ENCODE measurements at places on chromosomes 6 and 20. TPM values are rescaled to one million over a fixed set of nuclear protein-coding genes. Genes with fewer than 3 reads are reported as not detected.

DNA sequence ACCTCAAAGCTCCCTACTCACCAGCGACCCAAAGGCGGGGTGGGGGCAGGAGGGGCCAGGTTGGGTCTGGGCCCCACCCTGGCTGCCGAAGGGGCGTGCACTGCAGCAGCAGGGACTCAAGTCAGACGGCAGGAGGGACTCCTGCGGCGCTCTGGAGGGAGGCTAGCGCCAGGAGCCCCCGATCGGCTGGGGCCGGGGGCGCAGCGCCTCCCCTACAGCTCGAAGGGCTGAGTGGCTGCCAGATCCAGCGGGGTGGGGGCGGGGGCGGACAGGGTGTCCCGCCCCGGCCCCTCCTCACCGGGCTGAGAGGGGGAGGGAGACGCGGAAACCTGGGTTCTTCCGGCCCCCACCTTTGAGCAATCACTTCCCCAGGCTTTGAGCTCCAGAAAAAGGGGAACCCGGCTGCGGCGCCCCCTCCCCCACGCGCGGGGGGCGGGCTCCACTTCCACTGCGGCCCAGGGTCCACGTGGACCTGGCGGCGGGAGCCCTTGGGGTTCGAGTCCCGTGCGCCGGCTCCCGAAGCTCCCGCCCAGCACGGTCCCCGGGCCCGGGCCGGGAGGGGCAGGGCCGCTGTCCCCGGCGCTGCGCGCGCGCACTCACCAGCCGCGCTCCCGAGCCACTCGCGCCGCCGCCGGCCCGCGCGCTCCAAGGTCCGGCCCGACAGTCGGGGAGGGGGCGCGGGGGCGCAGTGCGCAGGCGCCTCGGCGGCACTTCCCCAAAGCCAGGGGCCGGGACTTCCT is at the start of gene RGS19:
Gene RGS19 (minus strand): TSS at position 246 of the 740 bp plus-strand sequence. CDS start 2,632 bp downstream, outside the sequence.
- DNase-seq, result peak; percentile 89

DNA sequence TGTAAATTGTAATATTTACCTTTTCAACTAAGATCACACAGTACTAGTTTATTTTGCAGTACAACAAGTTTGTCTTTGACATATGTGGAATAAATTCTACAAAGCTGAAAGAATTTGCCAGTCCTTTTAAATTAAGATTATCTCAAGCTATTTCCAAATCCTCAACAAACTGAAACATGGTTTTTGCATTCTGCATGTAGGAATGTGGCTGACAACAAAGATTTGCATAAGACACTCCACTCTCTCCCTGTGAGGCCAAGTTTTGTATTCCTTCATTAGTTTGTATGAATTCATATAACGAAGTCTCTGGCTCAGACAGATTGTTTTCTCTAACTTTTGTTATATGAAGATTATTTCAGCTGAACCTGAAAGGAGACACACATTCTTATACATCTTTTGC is 124.1 kb upstream of the THEMIS start:
- no peak for DNase-seq

The MDFI gene
- polyA plus RNA-seq, result 40.2 TPM

The MLIP gene
- polyA plus RNA-seq, result 58.1 TPM

The GTSF1L gene
- polyA plus RNA-seq, result not detected

DNA sequence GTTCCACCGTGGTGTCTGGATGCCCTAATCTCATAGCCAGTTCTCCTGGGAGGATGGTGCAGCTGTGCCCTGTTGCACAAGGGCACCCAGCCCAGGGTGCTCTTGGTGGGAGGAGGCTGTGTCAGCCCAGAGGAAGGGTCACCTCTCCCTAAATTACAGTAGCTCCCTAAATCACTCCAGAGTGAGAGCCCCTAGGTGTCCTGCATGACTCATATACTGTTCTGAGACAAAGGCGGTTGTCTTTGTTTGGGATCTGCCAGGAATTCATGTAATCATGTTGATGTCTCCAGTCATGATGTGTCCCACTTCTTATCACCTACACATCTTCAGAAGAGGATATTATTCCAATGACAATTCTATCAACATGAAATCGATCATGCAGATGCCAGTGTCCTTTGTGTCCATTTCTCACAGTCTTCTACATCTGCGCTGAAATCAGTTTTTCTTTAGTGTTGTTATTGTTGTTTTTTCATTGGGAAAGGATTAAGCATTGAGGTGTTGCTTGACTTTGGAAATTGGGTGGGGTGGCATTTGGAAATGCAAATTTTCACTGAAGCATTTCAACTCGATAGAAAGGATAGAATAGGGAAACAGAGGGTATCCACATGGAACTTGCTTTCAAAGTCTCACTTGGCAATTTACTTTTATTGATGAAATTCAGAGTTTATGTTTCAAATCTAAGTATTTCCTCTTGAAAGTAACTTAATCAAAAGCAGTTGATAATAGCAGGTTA is 19.5 kb downstream of the PERP start:
- no peak for DNase-seq

The CLPSL1 gene
- not detected for polyA plus RNA-seq

DNA sequence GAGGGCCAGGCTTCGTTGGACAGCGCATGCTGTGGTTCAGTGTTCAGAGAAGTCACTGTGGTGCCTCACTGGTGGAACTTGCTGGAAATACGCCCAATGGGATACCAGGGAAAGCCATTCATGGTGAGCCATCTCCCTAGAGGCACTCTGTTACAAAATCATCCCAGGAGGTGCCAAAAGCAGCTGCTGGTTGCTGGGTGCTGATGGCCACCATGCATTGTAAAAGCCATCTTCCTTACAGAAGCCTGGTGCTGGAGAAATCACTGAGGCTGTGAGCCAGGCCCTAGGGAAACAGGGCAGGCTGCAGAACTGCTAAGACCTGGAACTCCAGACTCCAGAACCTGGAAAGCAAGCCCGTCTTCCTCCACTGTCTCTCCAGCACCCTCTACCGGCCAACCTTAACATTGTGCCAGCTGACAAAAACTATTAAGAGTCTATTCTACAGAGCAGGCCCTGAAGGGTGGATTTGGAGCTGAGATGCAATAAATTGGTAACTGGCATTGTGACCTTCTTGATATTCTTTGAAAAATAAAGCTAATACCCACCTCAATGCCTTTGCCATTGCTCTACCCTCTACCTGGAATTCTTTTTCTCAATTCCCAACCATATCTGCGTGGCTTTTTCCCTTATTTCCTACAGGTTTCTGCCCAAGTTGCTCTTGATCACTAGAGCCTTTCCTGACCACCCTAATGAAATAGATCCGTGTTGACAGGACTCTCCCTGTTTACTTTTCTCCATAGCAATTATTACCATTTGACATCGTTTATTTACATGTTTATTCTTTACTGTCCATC is 18.5 kb downstream of the SNRPB start:
- DNase-seq, result peak; percentile 63

- no peak for DNase-seq
Observed at GRCh38 chr6:13874191-13874549, 50.6 kb upstream of the RNF182 start.

- DNase-seq, result no peak
Observed at GRCh38 chr6:112086744-112087135, 542 bp downstream of the TUBE1 start.

GRCh38 chr6:20317430-20317829 is 84.2 kb upstream of the E2F3 start:
- DNase-seq, result no peak

DNA sequence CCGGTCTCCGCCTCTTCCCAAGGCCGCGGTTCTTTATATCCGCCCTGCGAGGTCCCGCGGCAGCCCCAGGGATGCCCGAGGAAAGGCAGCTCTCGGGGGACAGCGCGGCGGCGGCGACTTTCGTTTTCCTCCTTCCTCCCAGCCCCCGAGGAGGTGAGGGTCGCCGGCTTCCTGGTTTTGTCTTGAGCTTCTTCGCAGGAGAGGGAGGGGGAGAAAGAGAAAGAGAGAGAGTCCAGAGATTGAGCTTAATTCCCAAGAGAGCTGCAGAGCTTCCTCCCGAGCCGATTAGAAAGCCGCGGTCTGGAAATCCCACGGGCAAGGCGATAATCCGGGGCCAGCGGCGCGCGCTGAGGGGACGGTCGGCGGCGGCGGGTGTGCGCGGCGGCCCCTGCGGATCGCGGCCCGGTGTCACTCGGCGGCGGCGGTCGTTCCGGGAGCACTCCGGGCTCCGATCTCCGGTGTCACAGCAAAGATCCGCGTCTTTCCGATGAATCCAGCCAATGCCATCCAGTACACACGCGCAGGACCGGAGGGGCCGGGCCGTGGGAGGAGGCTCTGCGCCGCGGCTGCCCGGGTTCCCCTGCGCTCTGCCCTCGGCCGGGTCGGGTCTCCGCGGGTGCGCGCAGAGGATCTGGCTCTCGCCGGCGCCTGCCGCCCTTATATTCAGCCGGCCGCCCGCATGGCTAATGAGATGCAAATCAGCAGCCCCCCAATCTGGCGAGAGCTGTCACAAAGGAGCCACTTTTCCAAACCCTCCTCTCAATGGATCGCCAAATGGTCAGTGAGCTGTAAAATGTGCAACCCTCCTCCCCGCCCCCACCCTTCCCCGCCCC is at the start of gene DLL1:
Gene DLL1 (minus strand): TSS at position 783 of the 833 bp plus-strand sequence. CDS start 939 bp downstream, outside the sequence.
- peak; percentile 55 for DNase-seq

- DNase-seq, result no peak
Observed at GRCh38 chr20:23646106-23646873, 8.5 kb upstream of the CST3 start.

The UNC93A gene
- not detected for polyA plus RNA-seq

GRCh38 chr20:13930281-13930680 is 60.1 kb downstream of the SEL1L2 start:
- DNase-seq, result no peak

- peak; percentile 10 for DNase-seq
Observed at GRCh38 chr6:46130666-46131065, 877 bp downstream of the ENPP4 start.

DNA sequence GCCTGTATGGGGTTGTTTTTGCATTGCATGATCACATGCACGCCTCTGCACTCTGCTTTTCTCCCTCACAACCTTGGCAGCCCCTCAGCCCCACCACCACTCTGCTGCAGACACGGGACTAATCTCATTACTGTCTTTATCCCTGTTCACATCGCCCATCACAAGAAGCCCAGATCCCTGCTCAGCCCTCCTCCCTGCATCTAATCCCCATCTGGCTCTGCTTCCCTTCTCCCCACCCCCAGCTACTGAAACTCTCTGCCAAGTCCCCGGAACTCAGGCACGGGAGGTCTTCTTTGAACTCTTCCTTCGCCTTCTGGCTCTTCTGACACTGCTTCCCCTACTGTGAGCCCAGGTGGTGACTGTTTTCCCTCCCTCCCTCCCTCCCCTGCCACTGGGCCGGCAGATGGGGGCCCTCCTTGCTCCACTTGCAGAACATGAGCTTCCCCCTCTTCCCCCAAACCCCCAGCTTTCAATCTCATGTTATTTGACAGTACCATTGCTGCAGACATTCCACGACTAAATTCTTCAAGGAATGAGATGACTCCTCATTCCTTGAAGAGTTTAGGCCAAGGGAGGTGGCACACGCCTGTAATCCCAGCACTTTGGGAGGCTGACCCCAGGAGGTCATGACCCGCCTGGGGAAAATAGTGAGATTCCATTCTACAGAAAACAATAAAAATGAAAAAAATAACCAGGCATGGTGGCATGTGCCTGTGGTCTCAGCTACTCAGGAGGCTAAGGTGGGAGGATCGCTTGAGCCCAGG is 21.9 kb upstream of the TULP1 start:
- DNase-seq, result peak; percentile 52

- no peak for DNase-seq
Observed at GRCh38 chr6:157999168-158000051, 17.7 kb downstream of the SYNJ2 start.

- DNase-seq, result no peak
Observed at GRCh38 chr6:90709431-90709996, 122.6 kb upstream of the MAP3K7 start.

The APCDD1L gene
- polyA plus RNA-seq, result 9.5 TPM

The TFAP2C gene
- polyA plus RNA-seq, result 0.17 TPM

DNA sequence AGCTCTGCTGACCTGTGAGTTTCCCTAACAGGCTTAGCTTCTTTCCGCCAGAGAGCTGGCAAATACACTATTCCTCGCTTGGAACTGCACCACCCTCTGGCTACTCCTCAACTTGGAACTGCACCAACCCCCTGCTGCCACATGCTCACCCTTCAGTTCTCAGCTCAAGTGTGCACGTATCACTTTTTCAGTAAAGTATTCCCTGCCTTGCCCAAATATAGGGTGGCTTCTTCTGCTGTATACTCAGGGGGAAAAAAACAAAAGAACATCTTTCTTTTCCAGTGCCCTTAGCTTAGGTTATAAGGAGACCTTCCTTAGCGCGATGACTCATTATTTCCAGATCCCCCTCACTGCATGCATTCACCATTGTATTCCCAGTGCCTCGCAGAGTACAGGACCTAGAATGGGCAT is 21.2 kb downstream of the GNAS-AS1 start:
- peak; percentile 70 for DNase-seq

The POM121L2 gene
- polyA plus RNA-seq, result not detected

DNA sequence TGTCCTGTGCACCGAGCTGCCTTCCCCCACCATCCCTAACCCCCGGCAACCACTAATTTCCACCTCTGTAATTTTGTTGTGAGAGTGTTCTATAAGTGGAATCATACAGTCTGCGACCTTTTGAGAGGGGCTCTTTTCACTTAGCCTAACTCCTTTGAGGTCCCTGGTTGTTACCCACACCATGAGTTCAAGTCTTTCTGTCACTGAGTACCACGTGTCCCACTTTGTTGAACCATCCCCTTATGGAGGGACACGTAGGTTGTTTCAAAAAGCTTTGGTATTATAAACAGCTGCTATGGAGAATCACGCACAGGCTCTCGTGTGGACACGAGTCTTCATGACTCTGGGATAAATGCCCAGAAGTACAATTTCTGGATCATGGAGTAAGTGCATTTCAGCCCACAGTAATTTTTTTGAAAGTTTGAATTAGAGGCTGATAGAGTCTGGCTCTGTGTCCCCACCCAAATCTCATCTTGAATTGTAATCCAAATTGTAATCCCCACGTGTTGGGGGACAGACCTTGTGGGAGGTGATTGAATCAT is 9.5 kb downstream of the FAM209B start:
- DNase-seq, result peak; percentile 33

DNA sequence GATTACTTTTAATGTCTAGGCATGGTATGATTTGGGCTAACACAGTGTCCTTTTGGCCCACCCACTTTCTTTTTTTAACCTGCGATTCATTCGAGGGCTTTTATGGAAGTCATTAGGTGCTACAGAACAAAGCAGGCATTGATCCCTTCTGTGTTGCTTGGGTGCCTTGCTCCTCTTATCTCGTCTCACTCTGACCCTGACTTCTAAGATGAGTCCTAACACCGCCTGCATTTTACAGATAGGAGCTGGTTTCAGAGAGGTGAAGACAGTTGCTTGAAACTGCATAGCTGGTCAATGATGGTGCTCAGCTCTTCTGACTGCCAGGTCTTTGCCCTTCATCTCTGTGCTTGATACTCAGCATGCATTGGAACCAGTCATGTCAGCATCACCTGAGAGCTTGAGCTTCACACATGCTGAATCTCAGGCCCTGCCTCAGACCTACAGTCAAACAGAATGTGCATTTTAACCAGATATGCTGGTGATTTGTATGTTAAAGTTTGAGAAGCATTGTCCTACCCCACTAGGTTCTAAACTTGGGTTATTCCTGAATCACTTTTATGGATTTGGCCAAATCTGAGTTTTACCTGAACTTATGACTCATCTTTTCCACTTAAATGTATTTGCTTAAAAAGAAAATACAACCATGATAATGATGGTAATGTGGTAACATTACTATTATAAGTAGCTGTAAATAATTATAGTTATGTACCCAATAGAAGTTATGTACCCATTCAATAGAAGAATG is 142.3 kb downstream of the PLCB4 start:
- DNase-seq, result no peak

All from muscle of back (tissue), 13 donors.